ENCODE measurements at places on chromosomes 5 and 9.

- no peak for DNase-seq
These were observed 15.9 kb downstream of the RFX3 start for GRCh38 chr9:3509926-3510325.

DNA sequence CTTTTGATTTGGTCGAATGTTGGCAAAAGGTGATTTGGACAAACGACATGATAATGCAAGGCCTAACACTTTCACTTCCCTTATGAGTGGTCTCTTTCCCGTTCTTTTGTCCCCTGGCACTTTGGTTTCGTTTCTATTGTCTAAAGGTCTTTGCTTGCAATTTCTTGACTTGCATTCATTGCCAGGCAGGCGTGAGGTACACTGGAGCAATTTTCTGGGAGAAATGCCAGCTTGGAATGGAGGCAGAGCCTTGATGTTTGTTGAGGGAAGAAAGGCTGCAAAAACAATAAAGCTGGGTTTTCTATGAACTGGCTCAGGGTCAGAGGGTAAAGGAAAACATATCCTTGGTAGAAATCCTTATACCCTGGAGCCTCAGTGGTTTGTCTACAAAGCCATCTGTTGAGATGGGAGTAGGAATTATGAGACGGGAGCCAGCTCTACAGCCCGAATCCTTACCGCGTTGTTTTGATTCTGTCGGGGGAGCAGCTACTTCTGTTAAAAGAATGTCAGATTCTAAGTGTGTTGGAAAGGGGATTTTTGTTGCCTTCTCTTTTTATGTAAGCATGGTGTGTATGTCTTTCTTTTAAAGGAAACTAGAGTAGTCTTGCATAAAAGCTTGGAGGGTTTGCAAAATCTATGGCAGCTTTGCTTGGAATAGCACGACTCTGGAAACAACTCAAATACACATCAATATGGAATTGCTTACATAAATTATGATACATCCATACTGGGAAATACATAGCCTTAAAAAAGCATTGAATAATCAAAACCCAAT, 158.9 kb downstream of the RMI1 start:
- DNase-seq, result no peak

DNA sequence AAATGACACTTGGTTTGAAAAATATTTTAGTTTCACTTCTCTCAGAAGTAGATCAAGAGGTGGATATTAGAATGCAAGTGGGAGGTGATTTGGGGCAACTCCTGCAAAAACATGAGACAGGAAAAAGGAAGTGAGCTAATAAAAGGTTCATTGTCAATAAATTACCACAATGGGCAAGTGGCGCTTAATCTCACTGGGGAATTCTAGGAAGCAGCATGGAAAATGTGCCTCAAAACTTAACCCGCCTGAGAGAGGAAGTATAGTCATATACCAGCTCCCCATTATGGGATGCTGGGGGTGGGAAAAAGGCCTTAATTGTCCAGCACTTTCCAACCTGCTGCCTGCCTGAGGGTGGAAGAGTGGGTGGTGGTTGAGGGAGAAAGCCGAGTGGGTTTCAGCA, 204.1 kb downstream of the ELAVL2 start:
- DNase-seq, result no peak

DNA sequence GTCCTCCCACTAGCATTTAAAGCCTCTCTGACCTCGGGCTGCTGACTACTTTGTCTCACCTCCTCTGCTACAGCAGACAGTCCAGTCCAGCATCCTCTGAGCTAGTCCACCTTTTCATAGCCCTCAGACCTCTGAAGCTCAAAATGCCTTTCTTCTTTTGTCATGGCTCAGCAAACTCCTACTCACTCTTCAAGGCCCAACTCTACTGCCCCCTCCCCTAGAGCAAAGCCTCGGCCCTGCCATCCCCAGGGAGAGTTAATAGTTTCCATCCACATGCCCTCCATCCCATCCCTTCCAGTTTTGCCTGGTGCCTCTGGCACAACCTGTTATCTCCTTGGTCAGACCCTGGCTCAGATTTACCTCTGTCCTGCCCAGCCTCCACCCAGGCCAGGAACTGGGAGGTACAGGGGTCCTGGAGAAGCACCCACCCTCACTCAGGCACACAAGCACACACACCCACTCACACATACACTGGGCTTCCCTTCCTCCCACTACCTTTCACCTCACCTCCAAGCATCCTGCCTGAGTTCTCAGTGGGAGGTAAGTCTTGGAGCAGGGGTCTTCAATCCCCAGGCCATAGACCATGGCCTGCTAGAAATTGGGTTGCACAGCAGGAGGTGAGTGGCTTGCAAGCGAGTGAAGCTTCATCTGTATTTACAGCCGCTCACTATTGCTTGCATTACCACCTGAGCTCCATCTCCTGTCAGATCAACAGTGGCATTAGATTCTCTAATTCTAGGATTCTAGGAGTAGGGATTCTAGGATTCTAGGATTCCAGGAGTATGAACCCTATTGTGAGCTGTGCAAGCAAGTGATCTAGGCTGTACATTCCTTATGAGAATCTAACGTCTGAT, 18.1 kb downstream of the PDLIM4 start:
- no peak for DNase-seq

DNA sequence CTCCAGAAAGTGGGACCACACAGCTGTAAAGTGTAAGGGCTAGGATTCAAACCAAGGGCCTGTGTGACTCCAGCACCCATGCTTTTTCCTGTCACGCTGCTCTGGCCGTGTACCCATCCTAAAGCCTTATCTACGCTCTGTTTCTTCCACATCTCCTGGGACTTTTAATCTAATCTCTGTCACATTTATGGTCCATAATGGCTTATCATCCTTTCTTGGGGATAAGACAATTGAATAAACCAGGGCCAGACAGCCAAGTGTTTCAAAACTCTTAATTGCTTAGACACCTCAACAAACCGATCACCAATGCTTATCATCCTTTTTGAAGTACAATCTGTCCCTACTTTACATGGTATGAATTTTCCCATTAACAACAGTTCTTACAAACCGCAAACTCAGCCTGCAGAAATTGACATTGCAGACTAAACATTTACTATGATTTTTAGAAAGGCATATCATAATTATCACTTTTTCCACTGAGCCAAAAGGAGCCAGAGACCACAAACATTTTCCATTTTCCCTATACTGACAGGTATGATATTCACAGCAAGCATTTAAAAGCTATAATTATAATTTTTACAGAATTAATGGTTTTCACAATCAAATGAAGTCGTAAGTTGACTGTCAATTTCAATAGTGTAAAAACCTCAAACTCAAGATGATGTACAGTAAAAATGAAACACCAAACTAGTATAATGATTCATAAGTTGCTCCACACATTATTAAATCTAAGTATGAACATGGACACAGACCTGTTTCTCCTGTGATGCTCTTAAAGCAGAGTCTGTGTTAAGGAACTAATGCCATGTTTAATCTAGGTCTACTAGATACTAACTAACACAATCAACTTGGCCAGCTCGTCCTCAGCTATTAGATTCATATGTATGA, 99.5 kb downstream of the FBXW11 start:
- DNase-seq, result no peak

GRCh38 chr5:81344736-81345135, 43.3 kb downstream of the ZCCHC9 start:
- no peak for DNase-seq

GRCh38 chr9:36037549-36038122, 923 bp downstream of the RECK start:
- no peak for DNase-seq

DNA sequence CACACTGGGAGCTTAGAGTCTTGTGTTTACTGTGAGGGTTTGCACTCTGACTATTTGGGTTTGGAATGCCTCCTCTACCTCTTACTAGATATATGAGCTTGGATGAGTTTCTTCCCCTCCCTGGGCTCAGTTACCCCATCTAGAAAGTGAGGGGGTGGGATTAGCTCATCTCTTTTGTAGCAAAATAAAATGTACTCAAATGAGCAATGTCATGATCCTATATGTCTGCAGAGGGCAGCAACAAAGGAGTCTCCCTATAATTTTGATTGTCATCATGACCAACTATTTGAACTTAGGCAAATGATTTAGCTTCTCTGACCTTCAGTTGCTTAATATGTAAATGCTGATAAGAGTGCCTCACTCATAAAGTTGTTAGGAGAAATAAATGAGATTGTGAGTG, 109.0 kb downstream of the DPYSL3 start:
- DNase-seq, result no peak

DNA sequence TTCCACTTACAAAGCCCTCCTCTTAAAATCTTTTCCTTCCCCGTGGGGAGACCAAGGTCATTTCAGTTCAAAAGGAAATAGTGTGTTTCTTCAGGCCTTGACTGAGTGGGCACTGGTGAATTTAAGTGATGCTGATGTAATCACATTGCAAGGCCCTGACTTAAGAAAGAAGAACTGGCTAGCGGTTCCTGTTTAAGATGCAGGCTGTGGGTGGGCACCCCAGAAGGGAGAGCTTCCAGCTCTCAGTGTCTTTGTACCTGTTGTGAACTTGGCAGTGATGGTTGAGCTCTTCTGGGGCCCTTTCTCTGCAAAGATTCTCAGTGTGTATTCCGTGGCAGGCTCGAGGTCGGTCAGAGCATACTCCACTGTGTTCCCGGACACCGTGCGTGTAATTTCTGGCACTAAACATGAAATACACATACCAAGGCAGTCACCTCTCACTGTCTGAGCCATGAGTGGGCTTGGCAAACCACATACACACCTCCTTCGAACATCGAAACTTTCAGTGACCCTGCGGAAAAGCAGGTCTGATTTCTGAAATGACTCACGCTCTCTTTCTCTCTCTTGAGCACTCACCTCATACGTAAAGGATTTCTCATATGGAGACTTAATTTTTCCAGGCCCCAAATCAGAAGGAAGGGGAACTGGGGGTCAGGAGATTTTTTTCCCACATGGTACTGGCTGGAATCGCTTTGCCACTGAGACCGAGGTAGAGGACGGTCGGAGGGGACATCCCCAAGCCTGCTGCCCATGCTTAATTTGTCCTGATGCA, 81.9 kb downstream of the TNC start:
- no peak for DNase-seq

Measured in suprapubic skin (tissue), 4 donors.